ENCODE measurements at places on chromosomes 16 and 17.

DNA sequence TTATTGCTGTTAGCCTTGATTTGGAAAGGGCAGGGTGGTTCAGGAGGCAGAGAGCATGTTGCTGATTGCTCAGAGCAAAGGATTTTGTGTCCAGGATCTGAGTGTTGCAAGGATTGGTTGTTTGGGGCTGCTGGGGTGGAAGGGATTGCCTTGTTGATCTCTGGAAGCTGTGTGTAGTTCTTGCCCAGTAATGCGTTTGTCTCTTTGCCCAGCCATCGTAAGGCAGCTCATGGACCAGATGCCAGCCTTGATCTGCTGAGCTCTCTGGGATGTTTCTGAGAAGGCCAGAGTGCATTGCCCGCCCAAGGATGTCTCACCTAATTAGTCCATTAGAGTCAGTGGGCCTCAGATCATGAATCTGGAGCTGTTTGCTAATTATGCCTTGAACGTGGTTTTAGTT lies 33.6 kb downstream of the NKD1 start:
- no peak for DNase-seq

DNA sequence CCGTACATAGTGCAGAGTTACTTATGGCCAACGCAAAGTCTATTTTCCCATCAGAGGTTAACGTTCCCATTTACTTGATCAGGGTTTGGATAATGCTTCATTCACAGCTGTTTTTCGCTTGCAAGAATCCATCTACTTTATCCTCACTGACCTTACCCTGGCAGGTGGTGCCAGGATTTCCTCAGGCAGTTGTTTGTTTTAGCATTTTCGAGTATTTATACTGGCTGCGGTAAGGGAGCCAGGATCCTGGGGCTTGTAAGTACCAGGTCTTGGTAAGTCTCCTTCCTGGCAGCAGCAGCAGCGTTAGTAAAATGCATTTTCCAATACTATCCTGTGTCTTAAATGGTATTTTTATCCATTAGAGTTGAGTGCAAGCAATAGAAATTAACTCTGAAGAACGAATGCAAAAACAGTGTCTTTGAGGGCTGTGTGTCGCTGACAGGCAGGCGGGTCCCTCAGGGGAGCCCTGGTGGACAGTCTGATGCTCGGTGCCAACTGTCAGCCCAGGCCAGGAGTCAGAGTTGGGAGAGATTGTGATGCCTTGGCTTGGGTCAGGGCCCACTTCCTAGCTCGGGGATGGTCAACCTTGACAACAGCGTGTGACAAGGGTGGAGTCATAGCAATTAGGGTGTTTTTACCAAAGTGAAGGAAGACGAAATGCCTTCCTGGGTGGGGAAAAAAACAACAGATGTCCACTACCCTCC lies 92.4 kb upstream of the HSBP1 start:
- DNase-seq, result no peak

DNA sequence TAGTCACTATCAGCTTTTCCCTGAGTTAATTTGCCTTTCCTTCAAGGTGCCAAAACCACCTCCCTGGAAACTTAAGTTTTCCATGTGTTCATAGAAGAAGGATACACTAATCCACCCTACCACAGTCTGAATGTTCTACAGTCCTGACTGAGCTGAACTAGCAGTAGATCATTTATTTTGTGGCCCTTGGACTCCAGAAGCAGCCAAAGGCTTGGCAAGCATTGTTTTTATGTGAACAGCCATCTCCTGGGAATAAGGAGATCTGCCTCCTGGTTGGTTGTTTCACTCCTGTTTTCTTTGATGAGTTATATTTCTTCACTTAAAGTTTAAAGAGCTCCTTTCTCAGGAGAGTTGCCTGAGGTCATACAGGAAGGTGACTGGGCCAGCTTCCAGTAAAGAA lies 634.6 kb upstream of the SOX9 start:
- DNase-seq, result no peak

- DNase-seq, result no peak
Observed at GRCh38 chr17:19915245-19915978, 47.7 kb upstream of the ULK2 start.
